ENCODE measurements at places on chromosomes 1 and 21.

DNA sequence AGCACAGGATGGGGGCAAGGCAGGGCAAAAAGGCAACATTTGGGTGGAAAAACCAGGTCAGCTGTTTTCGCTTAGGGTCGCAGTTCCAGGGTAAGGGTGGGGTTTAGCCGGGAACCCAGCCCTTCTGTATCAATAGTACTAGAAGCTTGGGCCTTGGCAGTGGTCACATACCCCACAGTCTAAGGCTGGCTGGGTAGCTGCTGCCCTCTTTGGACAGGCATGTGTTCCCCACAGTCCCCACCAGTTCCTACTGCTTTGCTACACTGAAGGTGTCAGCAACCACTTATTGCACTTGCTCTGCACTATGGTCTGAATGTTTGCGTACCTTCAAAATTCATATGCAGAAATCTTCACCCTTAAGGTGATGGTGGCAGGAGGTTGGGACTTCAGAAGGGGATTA lies 349.8 kb downstream of the LTN1 start:
- DNase-seq = no peak

GRCh38 chr1:161848676-161849075 lies 82.6 kb downstream of the ATF6 start:
- DNase-seq = no peak

GRCh38 chr1:17086751-17087150 lies 32.5 kb downstream of the PADI2 start:
- DNase-seq = no peak

- no peak for DNase-seq
Measured at GRCh38 chr21:33938381-33938780, 22.8 kb upstream of the ATP5PO start.
